ENCODE measurements at places on chromosomes 7 and 10.
A peak's percentile ranks its signal among the peaks of the same experiment; 100 is the strongest.

GRCh38 chr10:35486297-35486990, 118.7 kb upstream of the GJD4 start:
- peak; percentile 9 for DNase-seq

DNA sequence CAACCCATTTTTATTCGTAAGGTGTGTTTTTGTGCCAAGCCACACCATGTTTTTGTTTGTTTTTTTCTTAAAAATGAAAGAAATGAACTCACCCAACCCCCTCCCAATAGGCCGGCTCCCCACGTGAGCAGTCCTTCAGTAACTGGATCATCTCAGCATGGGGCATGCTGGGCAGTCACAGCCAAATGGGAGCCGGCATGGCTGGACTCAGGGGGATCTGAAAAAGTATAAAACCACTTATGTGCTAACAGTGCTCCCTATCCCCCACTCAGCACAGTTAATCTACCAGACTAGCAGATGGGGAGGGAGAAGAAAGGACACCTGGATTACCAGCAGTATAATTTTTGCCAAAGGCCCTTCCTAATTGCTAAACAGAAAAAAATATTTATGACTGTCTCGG, 39.3 kb downstream of the BAZ1B start:
- DNase-seq: no peak

- no peak for DNase-seq
Observed at GRCh38 chr7:112356596-112356995, 93.7 kb upstream of the IFRD1 start.

- no peak for DNase-seq
Observed at GRCh38 chr10:1737222-1738061, at the start of gene ADARB2. Gene ADARB2, minus strand, starts transcription at chr10:1737525.

GRCh38 chr7:36653008-36653662, 71.2 kb downstream of the AOAH start:
- DNase-seq: no peak

DNA sequence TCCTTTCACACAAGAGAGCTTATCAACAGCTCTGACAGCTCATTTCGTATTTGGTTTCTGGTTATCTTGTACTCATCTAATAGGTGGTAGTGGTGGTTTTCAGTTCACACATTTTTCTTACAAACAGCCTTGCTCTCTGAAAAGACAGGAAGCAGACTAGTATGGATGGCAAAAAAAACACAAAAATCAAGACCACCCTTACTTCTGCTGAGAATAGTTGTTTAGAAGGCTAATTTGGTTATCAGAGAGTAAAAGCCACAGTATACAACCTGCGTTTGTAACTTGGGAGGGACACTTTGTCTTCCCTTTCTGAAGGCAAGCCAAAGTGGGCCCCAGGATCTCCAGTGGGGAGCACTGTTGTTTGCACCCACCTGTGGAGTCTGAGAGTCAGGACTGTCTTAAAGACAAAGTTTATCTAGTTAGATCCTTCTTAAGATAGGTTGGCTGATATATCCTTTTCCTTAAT, 68.0 kb downstream of the PIP4K2A start:
- DNase-seq: no peak

DNA sequence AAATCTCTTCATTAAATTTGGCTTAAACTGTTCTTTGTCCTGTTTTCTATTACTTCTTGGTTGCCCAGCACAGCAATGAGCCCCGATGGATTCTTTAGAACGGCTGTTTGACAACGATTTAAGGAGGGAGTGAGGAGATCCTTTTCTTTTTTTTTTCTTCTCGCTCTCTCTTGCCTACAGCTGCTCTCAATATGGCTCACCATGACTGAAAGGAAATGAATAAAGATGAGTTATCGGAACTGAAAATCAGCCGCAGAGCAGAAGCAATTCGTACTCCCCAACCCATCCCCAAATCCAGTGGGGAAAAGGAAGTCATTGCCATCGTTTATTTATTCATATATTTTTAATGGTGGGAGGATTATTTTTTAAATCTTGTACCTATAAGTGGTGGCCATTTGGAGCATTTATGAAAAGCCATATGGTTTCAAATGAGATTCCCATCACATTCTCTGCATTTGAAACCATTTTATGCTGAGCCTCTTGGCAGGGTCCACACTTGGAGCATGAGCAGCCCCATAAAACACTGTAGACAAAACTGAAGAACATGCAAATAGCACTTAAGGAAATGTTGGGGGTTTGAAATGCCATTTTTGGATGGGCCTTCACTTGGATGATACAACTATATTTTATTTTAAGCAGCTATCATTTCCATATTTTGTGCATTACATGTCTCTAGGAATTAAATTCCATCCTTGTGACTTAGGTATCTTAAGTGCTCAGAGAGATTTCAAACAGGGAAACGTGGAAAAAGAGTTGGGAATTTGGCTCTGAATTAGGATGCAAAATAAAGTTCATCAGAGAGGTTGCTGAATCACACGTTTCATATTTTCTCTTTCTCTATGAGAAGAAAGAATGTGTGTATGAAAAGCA, 107.7 kb upstream of the FZD1 start:
- DNase-seq: no peak

DNA sequence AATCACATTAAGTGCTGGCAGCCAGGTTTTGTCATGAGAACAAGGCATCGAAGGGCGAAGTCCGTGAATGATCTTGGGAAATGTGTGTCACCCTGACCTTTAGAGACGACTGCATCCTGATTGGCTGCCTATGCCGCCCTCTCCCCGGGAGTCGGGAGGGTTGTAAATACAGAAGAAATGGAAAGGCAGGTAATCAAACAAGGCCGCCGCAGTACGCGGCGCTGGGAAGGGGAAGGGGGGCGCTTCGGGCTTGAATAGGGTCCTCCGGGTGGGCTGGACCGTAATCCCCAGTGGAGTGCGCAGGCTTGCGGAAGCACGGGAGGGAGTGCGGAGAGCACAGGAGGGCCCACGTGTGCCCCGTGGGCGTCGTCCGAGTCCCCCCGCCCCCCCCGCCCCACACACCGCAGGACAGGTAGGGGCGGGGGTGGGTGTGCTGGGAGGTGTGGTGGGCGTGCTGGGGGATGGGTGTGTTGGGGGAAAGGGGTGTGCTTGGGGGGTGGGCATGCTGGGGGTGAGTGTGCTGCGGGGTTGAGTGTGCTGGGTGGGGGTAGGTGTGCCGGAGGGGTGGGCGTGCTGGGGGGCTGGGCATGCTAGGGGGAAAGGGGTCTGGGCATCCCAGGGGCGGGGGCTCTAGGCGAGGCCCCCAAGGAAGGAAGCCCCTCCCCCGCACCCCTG, 169.4 kb downstream of the ARHGAP12 start:
- peak; percentile 27 for DNase-seq

- no peak for DNase-seq
Observed at GRCh38 chr10:127310923-127311322, 114.5 kb upstream of the INSYN2A start.

DNA sequence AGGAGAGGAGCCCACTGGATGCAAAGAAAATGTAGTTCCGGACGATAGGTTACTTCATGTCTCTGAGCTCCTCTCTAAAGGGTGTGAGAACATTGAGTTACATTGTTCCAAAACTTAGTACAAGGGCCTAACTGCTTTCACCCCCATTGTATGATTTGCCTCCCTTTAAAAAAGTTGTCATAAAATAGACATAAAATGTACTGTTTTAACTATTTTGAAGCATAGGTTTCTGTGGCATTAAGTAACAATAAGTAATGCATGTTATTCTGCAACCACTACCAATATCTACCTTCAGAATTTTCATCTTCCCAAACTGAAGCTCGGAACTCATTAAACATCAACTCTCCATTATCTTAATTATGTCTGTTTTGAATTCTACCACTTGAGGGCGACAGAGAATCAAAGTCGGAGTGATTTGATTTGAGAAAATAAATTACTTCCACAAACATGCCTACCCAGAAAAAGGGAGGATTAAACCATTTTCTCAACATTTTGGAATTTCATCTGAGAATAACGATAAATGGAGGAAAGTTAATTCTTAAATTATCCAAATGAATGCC, 2.7 kb downstream of the IGFBP1 start:
- DNase-seq: peak; percentile 9

DNA sequence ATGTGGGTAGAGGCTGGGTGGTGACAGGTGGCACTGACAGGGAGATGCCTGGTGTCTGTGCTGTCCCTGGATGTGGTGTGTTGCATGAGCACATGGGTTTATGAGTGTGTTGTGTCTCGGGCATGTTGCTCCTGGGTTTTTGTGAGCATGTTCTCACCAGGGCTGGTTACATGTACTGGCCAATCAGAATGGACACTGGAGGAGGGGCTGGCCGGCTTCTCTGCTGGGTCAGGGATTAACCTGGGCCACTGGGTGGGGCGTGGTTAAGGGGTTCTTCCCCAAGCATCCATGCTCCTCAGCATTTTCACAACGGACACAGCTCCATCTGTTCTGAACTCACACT, 20.8 kb upstream of the VOPP1 start:
- DNase-seq: no peak

DNA sequence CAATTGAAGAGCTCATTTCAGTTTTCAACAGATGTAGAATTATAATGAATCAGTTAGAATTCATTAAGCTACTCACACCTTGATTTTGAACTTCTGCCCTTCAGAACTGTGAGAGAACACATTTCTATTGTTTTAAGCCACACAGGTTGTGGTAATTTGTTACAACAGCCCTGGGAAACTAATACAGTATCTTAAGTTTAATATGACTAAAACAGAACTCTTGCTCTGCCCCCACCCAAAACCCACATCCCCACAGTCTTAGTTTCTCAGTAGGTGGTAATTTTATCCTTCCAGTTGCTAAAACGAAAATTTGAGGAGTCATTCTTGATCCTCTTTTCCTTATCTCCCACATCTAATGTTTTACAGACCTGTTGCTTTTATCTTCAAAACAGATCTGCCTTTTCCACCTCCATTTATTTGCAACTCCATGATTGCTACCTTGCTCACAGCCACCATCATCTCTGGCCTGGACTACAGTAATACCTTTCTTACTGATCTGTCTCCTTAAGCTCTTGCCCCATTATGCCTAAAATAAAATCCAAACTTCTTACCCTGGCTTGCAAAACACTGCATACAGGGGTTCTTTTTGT, 72.8 kb upstream of the NXPH1 start:
- DNase-seq: no peak

- no peak for DNase-seq
Observed at GRCh38 chr10:88156341-88156740, 292.9 kb downstream of the PTEN start.

- DNase-seq: no peak
Observed at GRCh38 chr10:78585952-78586351, 482.8 kb upstream of the ZMIZ1 start.

- no peak for DNase-seq
Observed at GRCh38 chr7:42319631-42320030, 82.6 kb upstream of the GLI3 start.

- DNase-seq: no peak
Observed at GRCh38 chr7:150927956-150928344, 50.2 kb downstream of the KCNH2 start.

- DNase-seq: no peak
Observed at GRCh38 chr7:133936074-133936473, 191.1 kb upstream of the LRGUK start.

DNA sequence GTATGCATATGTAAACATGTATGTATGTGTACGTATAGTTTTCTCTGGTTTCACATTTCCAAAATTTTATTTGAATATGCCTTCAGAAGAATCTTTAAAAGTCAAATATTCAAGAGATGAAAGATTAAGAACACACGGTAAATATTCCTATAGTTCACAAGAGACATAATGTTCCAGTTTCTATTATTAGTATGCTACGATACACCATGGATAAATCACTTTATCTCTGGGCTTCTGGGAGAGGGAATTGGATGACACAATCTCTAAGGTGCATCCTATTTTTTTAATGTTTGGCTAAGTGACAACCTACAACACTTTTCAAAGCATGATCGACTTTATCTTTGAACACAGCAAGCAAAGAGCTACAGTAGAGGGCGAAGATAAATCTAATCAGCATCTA, 13.8 kb downstream of the TM9SF3 start:
- no peak for DNase-seq

- no peak for DNase-seq
Observed at GRCh38 chr10:78764436-78764835, 304.3 kb upstream of the ZMIZ1 start.

DNA sequence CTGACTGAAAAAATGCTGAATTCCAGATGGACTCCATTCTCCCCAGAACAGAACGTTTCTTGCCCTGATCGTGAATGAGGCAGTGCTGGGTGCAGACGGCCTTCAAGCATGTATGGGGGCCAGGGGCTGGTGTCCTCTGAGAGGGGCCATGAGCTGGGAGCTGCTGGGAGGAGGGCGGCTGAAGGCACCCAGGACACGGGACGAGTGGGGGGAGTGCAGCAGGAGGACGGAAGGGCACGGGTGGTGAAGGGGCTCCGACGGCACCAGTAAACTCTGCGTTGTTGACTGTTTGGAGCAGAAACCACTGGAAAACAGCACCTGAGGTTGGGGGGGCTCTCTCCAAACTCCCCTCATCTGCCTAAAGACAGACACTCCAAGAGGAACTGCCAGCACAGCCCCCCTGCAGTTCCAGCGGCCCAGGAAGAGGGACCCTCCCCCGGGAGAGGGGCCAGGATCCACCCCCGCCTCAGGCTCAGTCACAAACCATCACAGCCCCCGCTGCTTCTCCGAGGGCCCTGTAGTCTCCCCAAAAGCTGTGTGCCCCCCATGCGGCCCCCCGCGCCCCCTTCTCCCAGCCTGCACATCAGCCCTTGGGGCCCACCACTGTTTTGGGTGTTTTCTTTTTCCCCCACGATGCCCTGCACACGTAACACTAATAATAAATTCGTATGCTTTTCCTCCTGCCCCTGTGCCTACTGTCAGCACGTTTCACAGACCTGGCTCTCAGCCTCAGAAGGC, 55.5 kb downstream of the DPYSL4 start:
- DNase-seq: no peak

- no peak for DNase-seq
Observed at GRCh38 chr10:61257956-61258496, 195.2 kb downstream of the TMEM26 start.

GRCh38 chr10:67033878-67034277, 108.0 kb downstream of the LRRTM3 start:
- no peak for DNase-seq

GRCh38 chr7:33905389-33906032, at the start of gene BMPER:
Gene BMPER, plus strand, starts transcription at chr7:33905539. Its CDS starts 75 bp downstream, at chr7:33905614.
- no peak for DNase-seq

GRCh38 chr10:17671307-17671706, 27.4 kb downstream of the STAM start:
- no peak for DNase-seq

DNA sequence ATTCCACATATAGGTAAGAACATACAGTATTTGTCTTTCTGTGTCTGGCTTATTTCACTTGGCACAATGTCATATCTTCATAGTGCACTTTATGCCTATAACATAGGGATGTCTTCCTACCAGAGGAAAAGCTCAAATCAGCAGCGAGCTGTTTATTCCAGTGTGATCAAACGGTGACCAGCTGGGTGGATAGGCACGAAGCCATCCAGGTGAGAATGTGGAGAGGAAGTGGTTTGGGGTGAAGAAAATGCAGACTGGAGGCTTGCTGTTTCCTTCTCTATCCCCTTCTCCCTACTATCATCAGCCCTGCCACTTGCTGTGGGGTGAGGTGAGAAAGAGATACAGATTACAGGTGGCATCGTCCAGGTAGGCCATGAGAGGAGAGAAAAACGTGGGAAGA, 52.4 kb downstream of the CHCHD3 start:
- DNase-seq: no peak

- DNase-seq: no peak
Observed at GRCh38 chr10:85606401-85606800, 760.2 kb downstream of the GRID1 start.
